ENCODE measurements at places on chromosomes 3 and 15.

DNA sequence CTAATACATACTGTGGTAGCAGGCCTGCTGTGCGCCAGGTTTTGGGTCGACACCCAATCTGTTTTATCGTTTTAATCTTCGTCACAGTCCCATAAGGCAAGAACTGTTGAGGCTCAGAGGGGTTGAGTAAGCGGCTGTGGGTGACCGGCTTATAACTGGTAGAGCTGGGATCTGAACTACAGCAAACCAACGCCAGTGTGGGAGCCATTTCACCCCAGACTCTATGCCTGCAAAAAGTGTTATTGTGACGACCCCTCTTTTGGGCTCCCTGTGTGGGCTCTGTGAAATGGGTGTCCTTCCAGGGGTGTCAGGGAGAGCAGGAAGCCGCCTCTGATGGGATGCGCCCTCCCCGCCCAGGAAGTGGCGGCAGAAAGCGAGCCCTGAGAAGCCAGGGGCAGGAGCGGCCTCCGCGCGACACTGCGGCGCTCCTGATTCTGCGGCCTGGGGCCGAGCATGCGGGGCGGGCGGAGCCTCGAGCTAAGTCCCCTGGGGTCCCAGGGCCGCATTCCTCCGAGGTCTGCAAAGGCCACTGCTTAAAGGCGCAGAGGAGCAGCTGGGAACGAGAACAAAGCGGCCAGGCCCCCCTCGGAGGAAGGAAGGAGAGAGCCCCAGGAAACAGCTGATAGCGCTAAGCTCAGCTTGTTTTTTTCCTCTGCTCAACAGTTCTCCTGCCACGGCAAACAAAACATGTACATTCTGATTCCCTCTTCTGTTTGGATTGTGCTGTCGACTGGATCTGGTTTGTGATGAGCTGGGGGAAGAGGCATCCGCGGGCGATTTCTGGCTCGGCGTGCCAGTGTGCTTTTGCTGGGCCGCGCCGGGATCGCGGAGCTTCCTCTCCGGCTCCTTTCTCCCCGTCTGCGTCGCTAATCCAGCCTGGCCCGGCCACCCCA is 33.9 kb downstream of the GRK7 start:
- peak; percentile 80 for DNase-seq

DNA sequence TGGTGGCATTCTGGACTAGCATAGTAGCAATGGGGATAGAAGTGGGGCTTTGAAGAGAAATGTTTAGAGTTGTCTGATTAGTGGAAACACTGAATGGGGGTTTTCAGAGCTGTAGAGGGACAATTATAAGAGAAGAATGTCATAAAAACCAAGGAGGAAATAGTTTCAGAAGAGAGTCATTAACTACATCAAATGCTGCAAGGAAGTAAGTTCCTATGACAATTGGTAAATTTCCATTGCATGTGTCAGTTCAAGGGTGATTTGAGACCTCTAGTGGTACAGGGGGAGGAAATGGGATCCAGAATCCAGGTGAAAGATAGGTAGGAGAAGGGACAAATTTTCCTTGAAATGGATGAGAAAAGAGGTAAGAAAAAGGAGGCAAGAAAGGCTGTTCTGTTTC is 68.3 kb upstream of the TBC1D5 start:
- no peak for DNase-seq

DNA sequence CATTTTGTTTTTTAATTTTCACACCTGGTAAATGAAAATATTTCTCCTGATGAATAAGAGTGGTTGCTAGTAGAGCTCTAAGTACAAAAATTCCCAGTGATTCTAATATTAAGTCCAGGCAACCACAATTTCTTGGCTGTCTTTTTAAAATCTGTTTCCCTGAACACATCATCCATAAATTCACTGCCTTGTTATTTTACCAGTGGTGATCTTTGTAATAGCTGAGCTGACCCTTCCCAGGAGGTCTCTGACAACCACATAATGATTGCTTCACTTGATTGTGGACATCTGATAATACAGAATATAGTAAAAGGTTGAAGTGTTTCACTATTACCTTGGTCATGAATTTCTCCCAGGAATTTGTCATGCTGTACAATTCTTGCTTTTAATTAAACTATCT is 13.9 kb upstream of the TOP2B start:
- DNase-seq: no peak

DNA sequence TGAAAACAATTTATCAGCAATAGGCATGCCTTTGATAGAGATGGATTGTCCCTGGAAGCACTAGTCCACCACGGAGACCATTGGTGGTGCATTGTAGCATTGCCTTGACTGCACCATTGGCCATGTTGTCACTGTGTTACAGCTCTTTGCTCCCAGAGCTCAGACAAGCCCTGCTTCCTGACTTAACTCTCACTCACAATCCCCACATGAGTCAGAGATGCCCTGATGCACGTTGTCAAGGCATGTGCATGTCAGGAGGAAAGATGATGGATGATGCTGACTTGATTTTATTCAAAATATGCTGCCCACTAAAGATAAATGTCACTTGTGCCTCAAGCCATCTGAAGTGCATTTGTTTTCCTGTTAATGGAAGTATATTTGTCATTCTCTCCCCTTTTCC is 266.1 kb downstream of the ARRDC4 start:
- no peak for DNase-seq

- DNase-seq: no peak
Measured at GRCh38 chr15:75346796-75347221, at the start of gene NEIL1. Gene NEIL1, plus strand, starts transcription at chr15:75347039. Its CDS starts 1,867 bp downstream, at chr15:75348906.

DNA sequence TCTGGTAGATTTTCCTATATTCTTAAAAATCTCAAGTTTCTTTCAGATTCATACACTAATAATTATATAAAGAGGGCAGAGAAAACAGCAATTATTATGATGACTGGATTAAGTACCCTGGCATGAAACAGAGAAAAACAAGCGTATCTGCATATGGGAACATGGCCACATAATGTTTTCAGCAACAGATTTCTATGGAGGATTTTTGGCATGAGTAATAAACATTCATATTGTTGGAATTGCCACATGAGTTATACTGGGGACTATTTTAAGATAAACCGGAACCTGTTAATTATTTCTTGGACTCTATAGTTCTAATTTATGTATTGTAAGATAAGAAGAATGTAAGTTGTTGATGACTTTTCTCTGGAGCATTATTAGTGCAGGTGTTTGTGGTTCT is 112.7 kb downstream of the OXSM start:
- no peak for DNase-seq

DNA sequence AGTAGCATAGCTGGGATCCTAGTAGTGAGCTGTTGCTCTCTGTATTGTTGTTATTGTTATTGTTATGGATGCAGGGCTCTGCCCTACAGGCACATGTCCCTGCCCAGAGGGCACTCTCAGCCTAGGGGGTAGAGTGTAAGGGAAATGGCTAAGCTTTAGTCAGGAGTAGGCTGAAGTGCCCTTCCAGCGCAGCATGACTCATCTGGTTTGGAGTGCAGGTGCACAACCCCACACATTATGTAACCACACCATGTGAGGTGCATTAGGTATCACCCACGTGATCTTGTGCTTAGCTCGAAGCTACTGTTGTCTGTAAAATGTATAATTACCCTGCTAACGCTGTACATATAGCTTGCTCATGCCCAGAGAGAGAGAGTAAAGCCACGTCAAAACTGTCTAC is 48.3 kb upstream of the TIPARP start:
- DNase-seq: no peak

GRCh38 chr15:77852241-77853007 is 219.7 kb upstream of the LINGO1 start:
- no peak for DNase-seq

DNA sequence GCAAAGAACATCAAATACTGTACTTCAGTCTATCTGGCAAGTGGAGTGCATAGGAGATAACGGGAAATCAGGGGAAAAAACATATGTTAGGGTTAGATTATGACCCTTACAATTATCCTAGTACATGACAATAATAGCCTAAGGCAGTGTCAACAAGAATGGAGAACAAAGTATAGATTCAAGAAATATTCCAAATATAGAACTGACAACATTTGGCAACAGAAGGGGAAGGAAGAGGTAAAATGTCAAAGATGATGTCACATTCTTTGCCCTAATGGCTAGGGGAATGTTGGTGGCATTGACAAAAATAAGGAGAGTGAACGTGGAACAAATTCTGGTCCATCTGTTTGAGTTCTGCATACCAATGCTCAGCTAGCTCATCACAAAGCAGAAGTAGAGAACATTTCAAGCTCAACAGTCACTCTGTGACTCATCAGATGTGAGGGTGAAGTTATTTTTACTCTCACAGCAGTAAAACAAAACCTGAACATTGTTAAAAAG is 15.5 kb upstream of the ATP8B4 start:
- no peak for DNase-seq

GRCh38 chr15:59764775-59765174 is 75.7 kb upstream of the BNIP2 start:
- DNase-seq: no peak

DNA sequence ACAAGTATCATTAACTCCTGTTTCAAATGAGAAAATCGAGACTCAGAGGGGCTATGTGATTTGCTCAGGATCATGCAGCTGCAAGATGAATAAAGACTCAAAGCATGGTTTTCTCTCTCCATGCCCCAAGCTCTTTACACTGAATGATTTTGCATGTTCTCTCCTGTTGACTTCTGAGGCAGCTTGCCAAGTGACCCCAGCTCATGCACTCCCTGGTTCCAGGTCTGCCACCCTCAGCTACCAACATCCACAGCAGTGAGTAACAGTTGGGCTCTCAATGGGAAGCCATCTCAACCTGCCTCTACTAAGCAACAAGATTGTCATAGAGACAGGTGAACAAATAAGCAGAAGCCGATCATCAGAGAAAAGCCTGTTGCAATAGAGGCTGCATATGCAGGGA is 116.9 kb upstream of the GADL1 start:
- no peak for DNase-seq

DNA sequence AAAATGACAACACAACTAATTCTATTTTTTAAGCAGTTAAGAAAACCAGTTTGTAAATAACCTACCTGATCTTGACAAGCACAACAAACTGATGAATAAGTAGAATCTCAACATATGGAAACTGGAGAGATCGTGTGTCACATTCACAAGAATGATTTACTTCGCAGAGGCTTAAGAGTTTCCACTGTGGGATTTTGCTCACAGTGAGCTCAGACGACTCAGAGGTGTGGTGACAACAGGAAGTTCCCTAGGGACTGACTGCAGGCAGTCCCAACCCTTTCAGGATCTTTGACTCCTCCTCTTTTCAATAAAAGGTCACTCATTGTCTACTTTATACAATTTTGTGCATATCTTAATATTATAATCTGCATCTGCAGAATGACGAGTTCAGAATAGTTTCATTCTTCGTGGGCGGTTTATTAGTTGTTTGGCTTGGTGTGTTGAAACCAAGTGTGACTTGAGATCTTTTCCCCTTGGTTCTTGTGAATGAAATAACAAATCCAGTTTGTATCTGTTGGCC is at the start of gene LIPH:
Gene LIPH (minus strand): TSS at position 231 of the 520 bp plus-strand sequence. CDS start 117 bp downstream, at position 114.
- no peak for DNase-seq

DNA sequence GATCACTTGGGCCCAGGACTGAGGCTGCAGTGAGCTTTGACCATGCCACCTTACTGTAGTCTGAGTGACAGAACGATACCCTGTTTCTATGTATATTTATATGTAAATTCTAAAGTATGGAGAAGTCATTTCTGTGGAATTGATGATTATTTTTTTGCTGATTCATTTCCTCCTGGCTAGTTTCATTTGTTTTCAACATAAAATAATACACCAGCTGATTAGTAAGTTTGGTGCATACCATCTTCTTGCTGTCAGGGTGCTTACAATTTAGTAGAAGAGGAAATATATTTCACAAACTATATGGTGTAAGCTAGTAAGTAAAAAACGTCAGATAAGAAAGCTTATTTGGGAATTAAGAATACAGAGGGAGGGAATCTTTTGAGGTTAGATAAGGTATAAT is 36.0 kb downstream of the SLC25A26 start:
- no peak for DNase-seq

DNA sequence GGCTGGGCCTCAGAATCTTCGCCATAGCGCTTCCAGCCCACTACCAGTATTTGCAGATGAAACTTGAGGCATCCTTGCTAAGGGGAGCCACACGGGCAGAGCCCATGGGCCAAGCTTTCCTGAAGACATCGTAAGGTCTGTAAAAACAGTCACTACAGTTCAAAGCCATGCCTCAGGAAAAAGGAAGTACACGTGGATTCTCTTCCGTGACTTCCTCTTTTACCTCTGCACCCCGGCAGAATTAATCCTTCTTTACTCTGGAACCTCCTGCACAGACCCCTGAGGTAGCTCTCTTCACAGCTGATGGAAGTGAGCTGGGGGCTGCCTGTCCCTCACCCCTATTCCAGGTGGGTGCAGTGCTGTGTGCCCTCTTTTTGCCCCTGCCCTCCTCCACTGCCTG is 129.2 kb downstream of the CHDH start:
- DNase-seq: no peak

DNA sequence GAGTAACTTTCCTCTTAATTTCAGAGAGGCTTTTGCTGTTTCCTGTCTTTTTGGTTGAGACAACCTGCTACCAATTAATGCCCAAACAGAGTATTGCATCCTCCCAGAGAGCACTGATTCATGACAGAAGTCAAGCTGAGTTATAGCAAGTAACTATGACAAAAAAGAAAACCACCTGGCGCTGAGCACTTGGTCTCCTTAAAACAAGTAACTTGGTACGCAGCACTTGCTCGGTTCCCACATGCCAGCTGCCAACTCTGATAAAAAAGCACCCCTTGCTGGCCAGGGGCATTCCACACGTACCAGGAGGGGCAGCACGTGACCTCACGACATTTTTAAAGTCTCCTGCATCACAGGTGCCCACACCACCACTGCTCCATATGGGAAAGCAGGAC is 13.5 kb upstream of the MYO5C start:
- DNase-seq: no peak

DNA sequence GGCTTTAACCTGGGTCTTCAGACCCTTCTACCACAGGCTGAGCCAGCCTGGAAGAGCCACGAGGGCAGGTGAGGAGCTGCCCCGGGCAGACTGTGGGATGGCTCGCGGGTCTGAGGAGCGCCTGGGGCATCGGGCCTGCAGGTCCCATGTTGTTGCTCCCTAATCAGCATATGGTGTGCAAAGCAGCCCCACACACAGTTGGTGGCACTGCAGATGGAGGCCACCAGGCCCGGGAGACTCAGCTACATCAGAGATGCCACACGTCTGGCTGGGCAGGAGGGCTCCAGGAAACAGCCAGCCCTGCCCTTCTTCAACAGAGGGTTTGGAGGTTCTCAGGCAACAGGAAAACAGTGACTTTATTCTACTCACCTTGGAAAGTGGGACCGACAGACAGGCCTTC is 63.9 kb downstream of the XXYLT1 start:
- DNase-seq: no peak

DNA sequence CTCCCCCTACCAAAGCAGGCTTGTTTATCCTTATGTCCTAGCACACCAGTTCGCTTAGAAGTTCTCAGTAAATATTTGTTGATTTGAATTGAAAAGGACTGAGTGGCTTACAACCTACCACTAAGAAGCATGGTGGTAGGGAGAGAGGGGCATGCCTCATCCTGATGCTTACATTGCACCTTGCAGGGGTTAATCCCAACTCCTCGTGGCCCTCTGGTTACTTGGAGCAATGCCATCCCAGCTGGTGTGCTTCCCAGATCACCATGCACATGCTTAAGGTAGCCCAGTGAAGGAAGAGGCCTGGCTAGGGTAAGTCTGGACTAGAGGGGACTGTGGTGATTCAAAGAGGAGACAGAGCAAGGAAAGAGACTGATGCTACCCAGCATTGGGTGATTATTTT is 253.3 kb downstream of the CLSTN2 start:
- DNase-seq: no peak
